Activated CD8-positive, alpha-beta memory T cell treated with anti-CD3 and anti-CD28 coated beads for 36 hours (primary cell): ENCODE measurements at places on chromosomes 3 and 15. TPM values are rescaled to one million over a fixed set of nuclear protein-coding genes. Genes with fewer than 3 reads are reported as not detected.

KIF15 gene
- total RNA-seq, result 25.7 TPM

SAMD7 gene
- total RNA-seq, result not detected

RETNLB gene
- not detected for total RNA-seq

FBXO40 gene
- total RNA-seq, result not detected

COL8A1 gene
- total RNA-seq, result not detected

GABRR3 gene
- not detected for total RNA-seq

CCRL2 gene
- total RNA-seq, result 3.6 TPM

SYNPR gene
- not detected for total RNA-seq

CEMIP gene
- not detected for total RNA-seq

IMPG2 gene
- total RNA-seq, result 0.06 TPM

DNAH12 gene
- total RNA-seq, result not detected

ANKRD63 gene
- total RNA-seq, result not detected

SOX14 gene
- total RNA-seq, result not detected

IQGAP1 gene
- 162 TPM for total RNA-seq

ATP13A5 gene
- not detected for total RNA-seq
